NCI-H2081 treated with DMSO at 0.1 percent for 48 hours (cell line): ENCODE measurements at places on chromosomes 1 and 21.

DNA sequence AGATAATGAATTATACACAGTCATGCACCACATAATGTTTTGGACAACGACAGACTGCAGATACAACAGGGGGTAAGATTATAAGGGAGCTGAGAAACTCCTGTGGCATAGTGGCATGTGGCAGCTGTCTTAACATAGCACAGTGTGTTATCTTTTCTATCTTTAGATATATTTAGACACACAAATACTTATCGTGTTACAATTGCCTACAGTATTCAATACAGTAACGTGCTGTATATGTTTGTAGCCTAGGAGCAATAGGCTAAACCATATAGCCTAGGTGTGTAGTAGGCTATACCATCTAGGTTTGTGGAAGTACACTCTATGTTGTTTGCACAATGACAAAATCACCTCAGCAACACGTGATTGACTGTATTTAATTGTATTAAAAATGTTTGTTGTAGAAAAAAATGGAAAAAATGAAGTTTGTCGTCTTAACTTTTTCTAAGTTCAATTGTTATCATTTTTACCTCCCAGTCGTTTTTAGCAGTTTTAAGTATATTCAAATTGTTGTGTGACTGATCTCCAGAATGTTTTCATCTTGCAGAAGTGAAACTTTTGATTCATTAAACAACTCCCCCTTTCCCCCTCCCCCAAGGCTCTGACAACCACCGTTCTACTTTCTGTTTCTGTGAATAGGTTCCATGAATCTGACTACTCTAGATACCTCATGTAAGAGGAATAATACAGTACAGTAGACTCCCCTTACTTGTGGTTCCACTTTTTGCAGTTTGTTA is 351.0 kb upstream of the B3GALT2 start:
- DNase-seq, result no peak

- DNase-seq, result no peak
Observed at GRCh38 chr1:67228791-67229190, 62.5 kb downstream of the IL23R start.

DNA sequence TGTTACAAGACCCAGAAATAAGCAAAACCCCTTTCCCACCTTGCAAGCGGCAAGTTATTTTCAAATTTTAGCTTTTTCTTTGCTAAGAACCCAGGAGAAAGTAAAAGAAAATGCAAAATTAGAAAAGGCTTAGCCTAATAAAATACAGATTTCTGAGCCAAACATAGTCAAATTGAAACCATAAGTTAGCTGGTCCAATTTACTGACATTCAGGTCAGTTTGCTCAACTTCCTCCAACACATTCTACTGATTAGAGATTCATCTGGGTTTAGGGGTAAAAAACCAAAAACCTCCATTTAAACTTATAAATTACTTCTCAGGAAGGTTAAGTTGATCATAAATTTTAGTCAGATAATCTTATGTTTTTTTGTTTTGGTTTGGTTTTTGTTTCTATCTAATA is 701.8 kb upstream of the CXADR start:
- no peak for DNase-seq

- DNase-seq, result peak; percentile 85
Observed at GRCh38 chr21:38917043-38917774, 111.5 kb downstream of the ETS2 start.

DNA sequence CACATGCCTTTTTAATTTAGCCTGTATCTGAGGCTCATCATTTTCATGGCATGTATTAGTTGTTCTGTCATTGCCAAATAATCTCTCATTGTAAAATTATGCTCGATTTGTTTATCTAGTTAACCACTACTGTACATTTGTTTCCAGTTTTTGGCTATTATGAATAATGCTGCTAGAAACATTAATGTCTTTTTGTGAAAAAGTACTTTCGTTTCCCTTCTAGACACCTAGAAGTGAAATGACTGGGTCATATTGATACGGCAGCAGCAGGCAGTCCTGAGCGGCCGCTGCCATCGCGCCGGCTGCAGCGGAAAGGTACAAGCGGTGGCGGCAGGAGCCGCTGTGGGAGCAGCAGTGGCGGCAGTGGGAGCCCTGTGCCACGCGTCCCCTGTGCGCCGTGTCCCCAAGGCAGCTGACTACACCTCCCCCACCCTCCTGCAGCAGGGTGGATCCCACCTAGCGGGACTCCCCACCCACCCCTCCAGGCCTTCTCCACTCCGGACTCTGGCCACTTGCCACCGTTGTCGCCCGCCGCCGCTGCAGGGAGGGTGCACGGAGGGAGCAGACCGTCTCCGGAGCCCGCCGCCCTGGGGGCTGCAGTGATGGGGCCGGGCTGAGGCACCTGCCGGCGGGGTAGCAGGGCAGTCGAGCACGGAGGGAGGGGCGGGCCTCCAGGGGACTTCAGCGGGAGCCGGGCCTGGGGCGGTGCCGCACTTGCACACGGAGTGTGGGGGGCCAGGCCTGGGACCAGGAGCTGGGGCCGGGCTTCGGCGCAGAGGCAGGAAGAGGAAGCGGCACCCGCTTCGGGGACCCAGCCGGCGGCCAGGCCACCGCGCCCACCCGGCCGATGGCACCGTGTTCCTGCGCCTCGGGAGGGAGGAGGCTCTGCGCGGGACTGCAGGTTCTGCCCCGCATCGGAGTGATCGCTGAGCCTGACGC is 66.8 kb upstream of the RGS7 start:
- peak; percentile 34 for DNase-seq

DNA sequence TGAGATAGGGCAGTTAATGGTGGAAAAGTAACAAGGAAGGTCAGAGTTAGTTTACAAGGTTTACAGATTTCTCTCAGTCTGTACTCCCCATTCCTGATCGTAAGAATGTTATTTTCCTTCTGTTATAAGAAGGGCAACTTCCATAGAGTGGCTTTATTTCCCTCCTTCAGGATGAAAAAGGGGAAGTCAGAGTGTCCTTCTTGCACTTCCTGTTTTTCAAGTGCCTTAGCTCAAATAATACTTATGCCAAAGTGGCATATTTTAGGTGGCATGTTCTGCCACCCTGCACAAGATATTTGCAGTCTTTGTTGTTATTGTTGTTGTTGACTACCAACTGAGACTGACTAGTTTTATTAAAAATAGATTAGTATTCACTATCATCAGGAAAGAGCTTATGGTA is 730.7 kb upstream of the ADGRL4 start:
- no peak for DNase-seq

DNA sequence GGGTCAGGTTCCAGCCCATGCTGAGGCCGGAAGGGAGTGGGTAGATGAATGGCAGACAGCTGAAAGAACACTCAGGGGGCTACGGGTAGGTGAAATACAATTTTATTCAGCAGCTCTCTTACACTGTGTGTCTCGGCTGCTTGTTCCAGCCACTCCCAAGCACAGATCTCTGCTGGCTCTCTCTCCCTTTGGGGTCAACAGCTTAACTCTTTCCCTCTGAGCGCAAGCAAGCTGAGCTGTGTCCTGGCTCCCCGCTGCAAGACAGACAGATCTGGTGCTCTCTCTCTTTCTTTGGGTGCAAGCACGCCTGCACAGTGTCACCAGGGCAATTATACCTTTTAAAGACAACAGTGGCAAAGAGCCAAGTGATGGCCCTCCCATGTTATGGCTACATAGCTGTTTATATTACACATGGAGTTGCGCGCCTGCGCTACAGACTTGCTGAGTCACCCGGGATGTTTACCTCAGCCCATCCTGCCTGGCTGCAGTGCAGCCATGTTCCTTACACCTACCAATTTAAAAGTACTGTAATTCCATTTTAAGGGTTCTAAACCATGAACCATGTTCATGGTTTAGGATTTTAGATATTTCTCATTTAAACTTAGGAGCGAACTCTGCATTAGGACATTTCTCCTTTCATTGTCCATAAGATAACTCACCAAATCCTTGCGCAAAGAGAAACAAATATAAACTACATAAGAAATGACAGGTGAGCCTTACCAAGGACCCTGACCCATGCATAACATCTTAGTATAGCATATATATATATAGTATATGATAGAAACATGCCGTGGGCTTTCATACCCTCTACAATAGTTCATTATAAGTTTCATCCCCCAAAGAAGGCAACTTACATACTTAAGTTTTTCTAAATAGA is 396.5 kb downstream of the SMYD3 start:
- DNase-seq, result no peak

DNA sequence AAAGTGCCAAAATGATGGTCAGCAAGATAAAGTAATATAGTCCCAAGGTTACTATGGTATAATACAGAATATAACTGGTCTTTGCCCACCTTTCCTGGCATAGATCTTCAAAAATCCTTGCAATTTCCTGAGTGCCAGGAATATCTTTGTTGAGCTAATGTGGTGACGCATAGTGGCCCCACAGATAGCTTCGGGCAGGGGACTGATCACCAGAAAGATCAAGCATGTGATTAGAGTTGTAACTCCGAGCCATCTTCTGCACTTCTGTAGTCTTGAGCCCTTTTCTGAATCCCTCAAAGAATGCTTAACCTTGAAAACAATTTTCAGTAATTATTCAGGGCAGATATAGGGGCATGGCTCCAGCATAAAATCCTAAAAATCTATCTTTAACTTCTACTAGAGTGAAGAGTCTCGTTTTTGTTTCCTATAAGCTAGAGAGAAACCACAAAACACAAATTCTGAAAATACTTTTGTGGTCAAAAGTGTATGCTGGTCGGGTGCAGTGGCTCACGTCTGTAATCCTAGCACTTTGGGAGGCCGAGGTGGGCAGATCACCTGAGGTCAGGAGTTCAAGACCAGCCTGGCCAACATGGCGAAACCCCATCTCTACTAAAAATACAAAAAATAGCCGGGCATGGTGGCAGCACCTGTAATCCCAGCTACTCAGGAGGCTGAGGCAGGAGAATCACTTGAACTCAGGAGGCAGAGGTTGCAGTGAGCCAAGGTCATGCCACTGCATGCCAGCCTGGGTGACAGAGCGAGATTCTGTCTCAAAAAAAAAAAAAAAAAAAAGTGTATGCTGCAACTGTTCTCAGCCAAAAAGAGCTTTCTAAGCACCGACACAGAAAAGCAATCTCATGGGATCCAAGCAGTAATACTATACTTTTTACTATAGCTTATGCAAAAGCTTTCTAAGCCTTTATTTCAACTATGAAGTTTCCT is 62.8 kb downstream of the NVL start:
- no peak for DNase-seq

GRCh38 chr1:182629499-182630096 is 25.4 kb upstream of the RGS16 start:
- no peak for DNase-seq

DNA sequence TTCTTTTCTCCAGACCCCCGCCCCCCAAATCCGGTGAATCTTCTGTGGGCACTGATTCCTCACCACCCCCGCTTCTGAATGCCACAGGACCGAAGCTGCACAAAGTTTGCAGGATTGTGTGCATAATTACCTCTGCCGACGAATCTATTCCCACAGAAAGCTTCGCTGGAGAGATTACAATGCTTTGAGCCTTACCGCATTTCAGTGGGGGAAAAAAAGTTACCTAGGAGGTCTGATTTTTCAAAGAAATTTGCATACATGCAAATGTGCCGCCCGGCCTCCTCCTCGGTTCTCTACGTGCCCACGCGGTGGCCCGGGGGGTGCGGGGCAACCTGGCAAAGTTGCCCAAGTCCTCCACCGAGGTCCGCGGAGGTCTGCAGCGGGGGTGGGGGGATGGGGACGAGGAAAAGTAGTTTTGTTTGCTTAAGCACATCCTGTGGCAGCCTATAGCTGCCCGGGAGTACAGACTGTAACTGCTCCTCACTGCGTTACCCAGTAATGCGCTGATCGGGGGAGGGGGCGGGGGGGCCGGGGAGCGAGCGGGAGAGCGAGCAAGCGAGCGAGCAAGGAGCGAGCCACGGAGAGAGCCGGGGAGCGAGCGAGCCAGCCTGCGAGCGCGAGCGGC is 563 bp upstream of the NFIA start:
- no peak for DNase-seq

- DNase-seq, result no peak
Observed at GRCh38 chr1:115826628-115827027, 14.3 kb downstream of the NHLH2 start.

DNA sequence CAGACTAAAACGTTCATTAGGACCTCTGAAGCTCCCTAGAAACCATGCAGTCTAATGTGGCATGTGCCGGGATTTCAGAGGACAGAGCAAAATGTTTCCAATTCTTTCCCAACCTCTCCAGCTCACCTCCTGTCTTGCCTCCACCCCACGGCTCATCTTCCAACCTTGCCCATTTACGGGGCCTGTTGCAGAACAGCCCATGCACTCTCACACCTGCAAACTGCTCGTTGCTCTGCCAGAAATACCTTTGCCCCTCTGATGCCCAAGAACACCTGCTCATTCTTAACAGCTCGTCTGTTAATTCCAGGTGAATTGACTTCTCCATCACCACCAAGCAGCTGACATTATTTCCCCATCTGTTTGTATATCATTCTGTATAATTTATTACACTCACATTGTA is 53.9 kb upstream of the LBR start:
- peak; percentile 91 for DNase-seq

GRCh38 chr1:34132161-34132420 is 32.9 kb downstream of the CSMD2 start:
- no peak for DNase-seq

GRCh38 chr1:211783266-211783665 is 47.3 kb downstream of the LPGAT1 start:
- DNase-seq, result no peak

GRCh38 chr1:226373376-226373775 is 34.5 kb downstream of the PARP1 start:
- no peak for DNase-seq

GRCh38 chr1:35524106-35524505 is 33.1 kb downstream of the KIAA0319L start:
- no peak for DNase-seq

- DNase-seq, result no peak
Observed at GRCh38 chr1:199948587-199949280, 78.8 kb upstream of the NR5A2 start.

- DNase-seq, result no peak
Observed at GRCh38 chr1:22039594-22040285, 12.8 kb upstream of the CDC42 start.

DNA sequence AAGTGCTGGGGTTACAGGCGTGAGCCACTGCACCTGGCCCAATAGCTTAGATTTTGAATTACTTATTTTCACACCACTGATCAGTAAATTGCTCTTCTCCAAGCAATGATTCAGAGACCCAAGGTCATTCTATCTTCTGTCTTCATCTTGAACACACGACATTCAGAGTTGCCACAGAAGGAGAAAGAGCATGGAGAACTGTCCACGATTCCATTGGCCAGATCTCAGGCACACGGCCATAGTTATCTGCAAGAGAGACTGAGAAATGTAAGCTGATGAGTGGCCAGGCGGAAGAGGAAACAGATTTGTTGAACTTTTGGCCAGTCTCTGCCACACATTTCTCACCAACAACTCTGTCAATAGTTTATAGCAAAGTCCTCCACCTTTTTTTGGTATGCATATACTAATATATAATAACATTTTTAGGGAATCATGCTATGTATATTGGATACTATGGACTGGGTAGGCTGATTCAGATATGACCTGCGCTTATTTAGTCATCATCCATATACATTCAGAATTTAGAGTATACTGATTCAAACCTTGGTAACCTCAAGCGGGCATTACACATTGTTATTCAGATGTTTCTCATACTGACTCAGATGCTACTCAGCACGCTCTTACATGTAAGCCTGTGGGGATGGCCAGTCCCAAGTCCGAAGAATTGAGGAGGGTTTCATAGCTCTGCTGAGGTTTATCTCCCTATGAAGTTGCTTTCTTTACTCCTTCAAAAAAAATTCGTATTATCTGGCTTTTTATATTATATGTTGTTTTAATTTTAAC is 25.5 kb upstream of the CAP1 start:
- no peak for DNase-seq
